Adrenal gland (tissue), 19 donors: ENCODE measurements at places on chromosomes 7 and 10. TPM values are rescaled to one million over a fixed set of nuclear protein-coding genes. Genes with fewer than 3 reads are reported as not detected.

The NEUROD6 gene
- total RNA-seq, result not detected

The MCM10 gene
- total RNA-seq, result 1.2 TPM

GRCh38 chr10:23364378-23364777, 19.8 kb upstream of the C10orf67 start:
- H3K36me3 ChIP-seq, result no peaks in the 10 kb centered on the region
- no peaks in the 10 kb centered on the region for H3K4me1 ChIP-seq
- no peak overlapping the region for H3K27ac ChIP-seq
- no peak for DNase-seq
- no peak overlapping the region for H3K4me3 ChIP-seq

GRCh38 chr7:116512520-116513188, 12.2 kb upstream of the CAV1 start:
- DNase-seq, result no peak
- no peaks in the 10 kb centered on the region for H3K36me3 ChIP-seq
- H3K4me1 ChIP-seq, result no peaks in the 10 kb centered on the region
- H3K27ac ChIP-seq, result no peak overlapping the region
- no peak overlapping the region for H3K4me3 ChIP-seq

The LIPF gene
- not detected for total RNA-seq

The CPN1 gene
- total RNA-seq, result not detected

DNA sequence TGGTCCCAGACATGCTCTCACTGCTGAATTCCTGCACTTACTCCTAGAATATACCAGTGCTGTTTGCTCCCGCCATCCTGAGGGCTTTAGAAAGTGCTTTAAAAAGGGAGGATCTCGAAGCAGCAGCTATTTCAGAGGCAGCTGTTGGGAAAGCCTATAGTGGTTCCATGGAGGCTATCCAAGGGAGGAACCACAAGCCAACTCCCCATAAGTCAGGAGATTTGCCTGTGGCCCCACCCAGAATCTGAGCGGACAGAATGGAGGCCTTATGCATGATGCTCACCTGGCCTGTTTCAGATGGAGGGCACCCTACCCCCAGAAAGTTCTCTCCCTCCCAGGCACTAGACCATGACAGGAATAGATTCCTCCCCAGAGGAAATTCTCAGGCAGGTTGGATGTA, 2.3 kb upstream of the KCNIP2 start:
- no peak for DNase-seq
- no peak overlapping the region for H3K27ac ChIP-seq
- no peak overlapping the region for H3K4me3 ChIP-seq
- H3K4me1 ChIP-seq, result peaks cover 5% of the 10 kb centered on the region
- H3K27me3 ChIP-seq, result no peaks in the 10 kb centered on the region
- peaks cover 10% of the 10 kb centered on the region for H3K36me3 ChIP-seq

The SPDYE16 gene
- 0.57 TPM for total RNA-seq

The CFAP43 gene
- total RNA-seq, result 2.3 TPM

The HTR5A gene
- total RNA-seq, result not detected

DNA sequence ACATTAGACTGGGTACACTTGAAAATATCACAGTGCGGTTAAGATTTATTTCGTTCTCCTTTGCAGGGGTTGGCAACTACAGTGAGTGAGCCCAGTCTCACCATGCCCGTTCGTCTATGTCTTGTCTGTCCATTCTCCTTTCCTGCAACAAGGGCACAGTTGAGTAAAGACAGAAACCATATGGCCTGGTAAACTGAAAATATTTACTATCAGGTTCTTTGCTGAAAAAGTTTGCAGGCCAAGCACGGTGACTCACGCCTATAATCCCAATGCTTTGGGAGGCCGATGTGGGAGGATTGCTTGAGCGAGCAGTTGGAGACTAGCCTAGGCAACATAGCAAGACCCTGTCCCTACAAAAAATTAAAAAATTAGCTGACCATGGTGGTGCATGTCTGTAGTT, 11.4 kb upstream of the KCTD7 start:
- H3K36me3 ChIP-seq, result no peaks in the 10 kb centered on the region
- H3K27me3 ChIP-seq, result no peaks in the 10 kb centered on the region
- DNase-seq, result no peak
- H3K4me3 ChIP-seq, result no peak overlapping the region
- no peak overlapping the region for H3K27ac ChIP-seq

The GPNMB gene
- 16.4 TPM for total RNA-seq

- peaks cover 26% of the 10 kb centered on the region for H3K4me1 ChIP-seq
- no peaks in the 10 kb centered on the region for H3K36me3 ChIP-seq
- no peak overlapping the region for H3K4me3 ChIP-seq
- H3K27me3 ChIP-seq, result no peaks in the 10 kb centered on the region
Observed at GRCh38 chr7:47513741-47514241, 68.1 kb downstream of the TNS3 start.

GRCh38 chr10:79295563-79295962, 51.7 kb upstream of the PPIF start:
- H3K27ac ChIP-seq, result peak overlapping the region; percentile 81
- H3K4me3 ChIP-seq, result no peak overlapping the region
- peaks cover 92% of the 10 kb centered on the region for H3K36me3 ChIP-seq
- H3K27me3 ChIP-seq, result no peaks in the 10 kb centered on the region
